ENCODE measurements at places on chromosomes 13 and 19.

DNA sequence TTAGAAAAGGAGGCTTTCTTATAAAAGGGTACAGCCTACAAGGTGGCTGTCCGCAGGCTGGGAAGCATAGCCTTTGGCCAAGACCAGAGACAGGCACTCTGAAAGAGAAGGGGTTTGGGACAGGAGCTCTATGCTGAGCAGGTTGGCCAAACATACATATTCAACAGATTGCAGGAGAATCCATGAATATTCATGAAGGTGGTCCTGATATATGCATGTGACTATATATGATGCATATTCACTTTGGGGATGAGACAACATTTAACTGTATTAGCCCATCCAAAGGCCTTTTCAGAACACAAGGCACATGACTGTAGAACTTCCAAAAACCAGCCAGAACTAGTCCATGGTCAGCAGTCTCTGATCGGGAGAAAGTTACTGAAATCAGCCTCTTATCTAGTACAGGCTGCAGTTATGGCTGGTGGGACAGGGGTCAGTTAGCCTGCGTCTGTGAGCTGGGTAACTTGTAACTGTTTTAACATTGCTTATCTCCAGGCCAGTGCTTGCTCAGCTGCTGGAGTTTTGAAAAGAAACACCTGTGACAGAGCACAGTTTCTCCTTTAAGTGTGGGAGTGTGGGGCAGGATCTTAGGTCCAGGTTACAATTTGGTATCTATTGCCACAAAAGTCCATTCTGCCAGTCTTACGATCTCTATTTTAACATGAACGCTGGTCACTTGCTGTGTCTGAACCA lies 924.2 kb downstream of the UQCRFS1 start:
- DNase-seq = no peak

- no peak for DNase-seq
These were observed 619.8 kb downstream of the DCT start for GRCh38 chr13:93859716-93860115.

GRCh38 chr13:91313103-91313502 lies 34.4 kb upstream of the MIR17HG start:
- no peak for DNase-seq

DNA sequence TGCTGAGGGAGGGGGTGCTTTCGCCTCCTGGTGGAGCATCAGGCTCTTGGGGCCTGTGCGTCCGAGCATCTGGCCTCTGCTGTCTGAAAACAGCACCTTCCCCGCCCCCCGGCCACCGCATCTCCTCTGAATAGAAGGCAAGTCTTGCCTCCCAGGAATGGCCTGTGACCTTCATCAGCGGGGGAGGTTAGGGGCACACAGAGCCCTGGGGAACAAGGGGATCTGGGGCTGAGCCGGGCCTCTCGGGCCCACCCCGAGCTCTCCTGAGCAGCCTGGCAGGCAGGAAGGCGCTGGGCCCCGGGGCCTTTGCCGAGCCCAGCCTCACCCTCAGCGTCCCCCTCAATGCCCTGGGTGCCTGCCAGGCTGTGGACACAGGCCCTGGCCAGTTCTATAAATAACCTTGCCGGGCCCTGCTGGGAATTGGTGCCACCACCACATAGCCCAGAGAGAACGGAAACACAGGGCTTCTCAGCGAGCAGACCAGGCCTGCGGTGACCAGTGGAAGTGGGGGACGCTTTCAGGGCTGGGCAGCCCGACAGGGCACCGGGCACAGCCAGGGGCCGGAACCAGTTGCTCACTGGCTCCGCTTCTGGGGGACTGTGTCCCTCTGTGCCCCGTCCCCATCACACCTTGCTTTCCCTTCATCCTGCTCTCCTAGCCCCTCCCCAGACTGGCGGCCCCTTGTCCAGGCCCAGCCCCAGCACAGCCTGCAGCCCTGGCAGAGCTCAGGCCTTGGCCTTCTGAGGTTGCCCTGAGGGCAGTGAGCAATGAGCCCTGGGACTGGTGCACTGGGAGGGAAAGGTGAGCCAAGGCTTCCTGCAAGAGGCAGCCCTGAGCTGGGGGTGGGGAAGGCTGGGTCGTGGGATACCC lies 9.5 kb downstream of the STK11 start:
- peak; percentile 27 for DNase-seq

DNA sequence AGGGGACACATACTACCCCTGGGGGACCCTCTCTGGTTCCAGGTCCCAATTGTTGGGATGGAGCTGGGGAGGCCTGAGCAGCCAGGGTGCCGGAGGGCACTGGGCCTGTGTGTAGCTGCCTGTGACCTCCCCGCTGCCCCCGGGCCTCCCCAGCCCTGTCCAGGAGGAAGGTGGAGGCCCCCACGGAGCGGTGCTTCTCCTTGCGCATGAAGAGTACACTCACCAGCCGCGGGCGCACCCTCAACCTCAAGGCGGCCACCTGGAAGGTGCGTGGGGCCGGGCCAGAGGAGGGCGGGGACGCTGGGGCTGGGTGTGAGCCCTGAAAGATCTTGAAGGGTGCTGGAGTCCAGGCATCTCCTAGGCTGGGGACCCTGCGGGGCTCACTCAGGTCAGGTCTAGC lies 11.7 kb downstream of the HIF3A start:
- no peak for DNase-seq

DNA sequence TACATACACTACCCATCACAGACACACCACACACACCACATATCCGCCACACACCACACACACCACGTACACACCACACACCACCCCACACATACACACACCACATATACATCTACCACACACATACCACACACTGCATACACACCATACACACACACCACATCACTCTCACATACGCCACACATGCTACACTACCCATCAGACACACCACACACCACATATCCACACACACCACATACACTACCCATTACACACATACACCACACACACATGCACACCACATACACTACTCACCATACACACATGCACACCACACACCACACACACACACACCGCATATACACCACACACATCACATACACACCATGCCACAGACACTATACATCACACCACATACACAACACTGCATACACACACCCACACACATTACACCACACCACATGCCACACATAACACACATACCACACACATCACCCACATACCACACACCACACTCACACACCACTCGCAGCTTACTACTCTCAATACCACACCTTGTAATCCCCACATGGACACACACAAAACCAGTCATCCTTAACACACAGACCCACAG lies 9.5 kb downstream of the ERFL start:
- DNase-seq = no peak

DNA sequence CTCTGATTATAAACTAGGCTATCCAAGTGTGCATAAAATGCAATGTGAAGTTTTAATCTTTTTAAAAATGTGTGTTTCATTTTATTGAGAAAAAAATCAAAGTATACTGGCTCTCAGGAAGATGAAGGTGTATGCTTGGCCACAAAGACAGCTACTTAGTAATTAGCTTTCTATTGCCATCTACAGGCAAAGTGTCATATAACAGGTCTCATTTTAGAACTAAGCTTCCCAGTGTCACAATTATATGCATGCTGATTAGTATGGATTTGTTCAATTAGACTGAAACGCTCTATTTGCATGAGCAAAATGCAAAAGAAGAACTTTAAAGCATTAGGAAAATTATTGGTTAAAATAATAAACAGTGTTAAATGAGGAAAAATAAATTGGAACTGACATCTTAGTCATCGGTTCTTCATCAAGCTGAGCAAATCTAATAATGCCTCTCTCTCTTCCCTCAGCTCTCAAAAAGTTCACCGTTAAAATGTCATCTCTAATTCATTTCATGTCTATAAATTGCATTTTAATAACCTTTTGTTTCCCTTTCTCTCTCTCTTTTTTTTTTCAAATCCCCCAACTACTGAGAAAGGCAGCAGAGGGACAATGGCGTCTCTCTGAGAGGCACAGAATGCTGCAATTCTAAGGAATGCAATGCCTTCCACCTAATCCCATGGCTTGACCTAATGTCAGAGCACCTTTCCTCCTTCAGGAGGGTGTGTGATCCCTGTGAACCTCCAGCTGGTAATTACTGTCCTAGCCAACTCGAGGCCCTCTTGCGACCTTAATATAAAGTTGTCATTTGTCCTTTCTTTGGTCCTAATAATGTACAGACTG lies 313.1 kb upstream of the MAB21L1 start:
- no peak for DNase-seq

DNA sequence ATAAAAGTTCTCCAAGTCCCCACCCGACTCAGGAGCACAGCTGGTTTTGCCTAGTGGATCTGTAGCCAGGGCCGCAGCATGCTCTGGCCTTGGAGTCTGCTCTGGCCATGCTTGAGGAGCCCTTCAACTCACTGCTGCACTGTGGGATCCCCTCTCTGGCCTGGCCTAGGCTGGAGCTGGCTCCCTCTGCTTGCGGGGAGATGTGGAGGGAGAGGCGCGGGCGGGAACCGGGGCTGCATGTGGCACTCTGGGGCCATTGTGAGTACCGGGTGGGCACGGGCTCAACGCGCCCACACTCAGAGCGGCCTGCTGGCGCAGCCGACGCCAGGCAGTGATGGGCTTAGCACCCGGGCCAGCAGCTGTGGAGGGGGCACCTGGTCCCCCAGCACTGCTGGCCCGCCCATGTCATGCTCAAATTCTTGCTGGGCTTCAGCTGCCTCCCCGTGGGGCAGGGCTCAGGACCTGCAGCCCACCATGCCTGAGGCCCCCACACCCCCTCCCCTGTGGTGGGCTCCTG lies 57.0 kb upstream of the ATP12A start:
- DNase-seq = no peak

DNA sequence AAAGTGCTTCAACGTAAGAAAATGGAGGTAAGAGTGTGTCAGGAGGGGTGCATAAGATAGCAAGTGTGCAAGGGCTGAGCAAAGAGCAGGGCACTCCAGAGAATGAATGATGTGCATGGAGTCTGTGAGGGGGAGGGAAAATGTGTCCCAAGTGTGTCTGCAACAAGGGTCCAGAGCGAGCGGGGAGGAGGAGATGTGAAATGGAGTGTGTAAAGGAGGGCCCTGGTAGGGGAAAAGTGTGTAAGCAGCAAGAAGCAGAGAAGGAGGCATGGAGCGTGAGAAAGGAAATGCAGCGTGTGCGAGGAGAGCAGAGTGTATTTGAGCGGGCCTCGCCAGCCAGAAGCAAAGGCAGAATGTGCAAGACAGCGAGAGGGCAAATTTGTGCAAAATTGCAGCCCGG lies 11.8 kb downstream of the C19orf81 start:
- DNase-seq = no peak

GRCh38 chr19:43673637-43674036 lies 3.7 kb upstream of the PLAUR start:
- DNase-seq = no peak

DNA sequence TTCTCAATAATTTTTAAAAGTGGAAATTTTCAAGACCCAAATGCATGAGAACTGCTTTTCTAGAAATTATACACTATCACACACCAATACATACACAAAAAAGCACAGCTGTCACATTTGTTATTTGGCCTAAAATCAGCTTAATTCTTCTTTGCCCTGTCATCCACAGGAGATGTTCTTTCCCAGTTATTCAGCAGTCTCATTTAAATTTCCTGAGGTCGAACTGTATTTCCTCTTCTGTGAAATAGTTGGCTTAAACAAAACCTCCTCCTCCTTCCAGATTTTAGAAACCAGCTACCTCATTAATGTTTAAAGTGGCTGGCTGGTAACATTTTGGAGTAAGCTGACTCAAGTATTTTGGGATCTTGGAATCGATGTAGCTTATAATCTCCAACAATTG lies 39.1 kb downstream of the SMAD9 start:
- DNase-seq = no peak

DNA sequence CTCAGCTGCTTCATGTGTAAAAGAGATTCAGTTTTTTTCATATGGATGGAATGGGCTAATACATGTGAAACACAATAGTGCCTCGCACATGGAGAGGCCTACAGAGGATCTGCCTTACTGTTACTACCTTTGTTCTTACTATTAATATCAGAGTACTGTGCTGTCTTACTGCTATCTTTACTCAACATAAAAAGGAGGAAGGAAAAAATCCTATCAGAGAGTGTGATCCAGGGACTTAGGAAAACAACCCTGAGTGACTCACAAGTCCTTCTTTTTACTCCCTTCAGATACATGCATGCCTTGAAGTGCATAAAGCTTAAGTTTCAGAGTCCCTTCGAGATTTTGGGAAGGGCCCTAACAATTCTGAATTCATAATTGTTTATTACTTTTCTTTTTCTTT lies 136.8 kb downstream of the TBC1D4 start:
- no peak for DNase-seq

GRCh38 chr19:9487016-9487415 lies 11.4 kb downstream of the ZNF560 start:
- DNase-seq = no peak

DNA sequence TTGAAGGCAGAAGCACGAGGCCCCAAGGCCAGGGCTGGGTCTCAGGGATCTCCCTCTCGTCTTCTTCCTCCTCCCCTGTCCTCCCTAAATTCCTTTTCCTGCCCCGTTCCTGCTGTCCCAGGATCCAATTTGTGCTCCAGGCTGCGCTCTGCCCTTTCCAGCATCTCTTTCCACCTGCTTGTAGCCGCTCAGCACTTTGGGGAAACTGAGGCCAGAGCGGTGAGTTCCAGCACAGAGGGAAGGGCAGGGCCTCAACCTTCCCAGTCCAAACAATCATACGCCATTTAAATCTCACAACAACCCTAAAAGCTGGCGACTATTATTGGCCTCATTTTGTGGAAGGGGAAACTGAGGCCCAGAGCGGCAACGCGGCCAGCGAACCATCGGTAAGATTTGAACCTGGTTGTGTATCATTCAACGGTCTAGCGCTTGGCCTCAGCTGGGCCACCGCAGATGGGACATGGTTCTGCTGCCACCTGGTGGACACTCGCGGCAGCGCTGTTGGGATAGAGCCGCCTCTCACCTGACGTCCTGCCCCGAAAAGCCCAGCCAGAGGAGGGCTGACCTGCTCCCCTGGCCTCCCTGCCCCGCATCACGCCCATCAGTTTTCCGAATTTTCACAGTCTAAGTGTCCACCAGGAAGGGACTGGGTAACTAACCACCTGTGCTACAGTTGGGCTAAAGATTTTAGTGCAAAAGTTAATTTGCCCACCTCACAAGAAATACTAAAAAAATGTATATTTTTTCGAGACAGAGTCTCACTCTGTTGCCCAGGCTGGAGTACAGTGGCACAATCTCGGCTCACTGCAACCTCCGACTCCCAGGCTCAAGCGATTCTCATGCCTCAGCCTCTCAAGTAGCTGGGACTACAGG lies 4.2 kb upstream of the RPL18A start:
- no peak for DNase-seq

DNA sequence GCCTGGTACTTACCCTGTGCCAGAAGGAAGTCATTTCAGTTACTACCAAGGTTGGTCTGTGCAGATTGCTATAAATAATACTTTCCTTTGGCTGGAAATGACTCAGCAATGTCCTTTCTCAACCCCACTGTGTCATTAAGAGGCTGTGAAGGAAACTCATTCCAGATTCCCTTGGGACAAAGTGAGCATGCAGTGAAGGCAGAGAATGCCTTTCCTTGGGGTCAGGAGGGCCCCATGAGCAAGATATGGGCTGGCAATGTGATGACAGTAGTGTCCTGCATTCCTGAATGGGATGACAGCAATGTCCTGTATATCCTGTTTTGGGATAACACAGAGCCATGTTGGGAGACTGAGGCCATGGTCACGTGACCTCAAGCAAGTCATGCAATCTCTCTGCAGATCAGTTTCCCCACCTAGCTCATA lies 213.1 kb upstream of the TMTC4 start:
- DNase-seq = no peak

All from nucleus accumbens (tissue), 56 donors.